ENCODE measurements at places on chromosomes 4 and X.

- DNase-seq: no peak
Observed at GRCh38 chr4:2428496-2429213, 9.9 kb downstream of the CFAP99 start.

- no peak for DNase-seq
Observed at GRCh38 chr4:94649381-94650133, 108.2 kb upstream of the BMPR1B start.

- no peak for DNase-seq
Observed at GRCh38 chr4:178963446-178964045, 1521.3 kb upstream of the AGA start.

GRCh38 chrX:148555101-148555500 lies 54.7 kb downstream of the AFF2 start:
- DNase-seq: no peak

GRCh38 chr4:106565727-106566126 lies 197.1 kb upstream of the GIMD1 start:
- DNase-seq: no peak

- DNase-seq: no peak
Observed at GRCh38 chr4:174190832-174191500, 92.5 kb downstream of the FBXO8 start.

DNA sequence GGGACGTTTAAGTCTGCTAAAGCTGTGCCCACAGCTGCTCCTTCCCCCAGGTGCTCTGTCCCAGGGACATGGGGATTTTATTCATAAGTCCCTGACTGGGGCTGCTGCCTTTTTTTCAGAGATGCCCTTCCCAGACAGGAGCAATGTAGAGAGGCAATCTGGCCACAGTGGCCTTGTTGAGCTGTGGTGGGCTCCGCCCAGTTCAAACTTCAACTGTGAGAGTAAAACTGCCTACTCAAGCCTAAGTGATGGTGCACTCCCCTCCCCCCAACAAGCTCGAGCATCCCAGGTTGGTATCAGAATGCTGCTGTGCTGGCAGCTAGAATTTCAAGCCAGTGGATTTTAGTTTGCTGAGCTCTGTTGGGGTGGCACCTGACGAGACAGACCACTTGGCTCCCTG lies 1371.4 kb downstream of the ADGRL3 start:
- no peak for DNase-seq

DNA sequence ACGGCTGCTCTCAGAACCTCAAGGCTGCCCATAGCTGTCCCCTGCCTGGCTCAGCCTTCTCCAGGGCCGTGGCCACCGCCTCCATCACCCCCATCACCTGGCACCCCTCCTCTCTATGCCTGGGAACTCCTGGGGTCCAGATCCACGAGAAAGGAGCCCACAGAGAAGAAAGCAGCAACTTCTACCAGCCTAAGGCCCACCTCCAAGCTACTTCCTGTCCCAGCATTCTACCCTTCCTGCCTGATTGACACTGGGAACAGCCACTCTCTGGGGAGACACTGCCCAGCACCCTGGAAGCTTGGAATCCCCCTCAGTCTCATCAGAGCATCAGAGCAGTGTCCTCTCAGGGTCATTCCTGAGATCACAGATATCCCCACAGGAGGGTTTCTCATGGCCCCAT lies 36.9 kb upstream of the PROM1 start:
- no peak for DNase-seq
